Eye (tissue), 1 donor: ENCODE measurements at places on chromosomes 12 and 14.

GRCh38 chr12:54437243-54437642, 18.2 kb upstream of the ITGA5 start:
- no peak for DNase-seq

DNA sequence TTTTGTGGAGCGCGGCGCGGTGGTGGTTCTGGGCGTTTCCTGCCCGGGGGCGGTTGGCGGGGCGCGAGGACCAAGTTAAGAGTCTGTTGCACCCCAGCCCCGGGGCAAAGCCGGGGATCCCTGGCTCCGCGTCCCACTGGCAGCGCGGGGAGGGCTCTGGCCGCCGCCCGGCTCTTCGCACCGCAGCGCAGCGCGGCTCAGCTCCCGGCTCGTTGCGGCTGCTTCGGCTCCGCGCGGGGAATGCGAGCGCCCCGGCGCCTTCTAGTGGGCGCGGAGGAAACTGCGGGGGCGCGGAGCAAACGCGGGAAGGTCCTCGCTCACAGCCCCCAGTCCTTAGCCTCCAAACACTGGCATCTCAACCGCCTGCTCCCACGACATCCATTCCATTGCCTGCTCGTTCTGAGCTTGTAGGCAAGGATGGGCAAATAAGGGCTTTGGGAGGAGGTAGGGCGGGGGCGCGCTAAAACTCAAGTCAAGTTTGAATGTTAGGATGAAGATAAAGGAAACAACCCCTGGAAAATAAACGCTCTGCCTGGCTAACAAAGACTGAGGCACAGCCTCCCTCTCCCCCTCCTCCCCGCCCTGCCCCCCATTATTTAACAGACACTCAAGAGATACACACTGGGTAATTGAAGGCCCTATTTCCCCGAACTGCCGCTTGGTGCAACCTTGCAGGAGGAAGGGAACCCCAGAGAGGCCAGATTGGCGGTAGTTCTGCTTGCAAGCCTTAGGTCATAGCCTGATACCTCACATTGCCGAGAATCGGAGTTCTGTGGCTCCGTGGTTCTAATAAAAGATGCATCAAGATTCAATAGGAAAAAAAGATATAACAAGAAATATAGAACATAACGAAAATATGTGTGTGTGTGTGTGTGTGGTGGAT, at the start of gene B4GALNT1:
TSS of gene B4GALNT1 (minus strand) at position 244 of the 883 bp plus-strand sequence. CDS start 1,069 bp downstream, outside the sequence.
- DNase-seq: peak; percentile 93

GRCh38 chr14:104647467-104648043, 41.9 kb upstream of the INF2 start:
- no peak for DNase-seq

- no peak for DNase-seq
These were observed 95.8 kb downstream of the SLC15A4 start for GRCh38 chr12:128727999-128728398.
